Fibroblast of lung (primary cell): ENCODE measurements at places on chromosomes 4 and X.

DNA sequence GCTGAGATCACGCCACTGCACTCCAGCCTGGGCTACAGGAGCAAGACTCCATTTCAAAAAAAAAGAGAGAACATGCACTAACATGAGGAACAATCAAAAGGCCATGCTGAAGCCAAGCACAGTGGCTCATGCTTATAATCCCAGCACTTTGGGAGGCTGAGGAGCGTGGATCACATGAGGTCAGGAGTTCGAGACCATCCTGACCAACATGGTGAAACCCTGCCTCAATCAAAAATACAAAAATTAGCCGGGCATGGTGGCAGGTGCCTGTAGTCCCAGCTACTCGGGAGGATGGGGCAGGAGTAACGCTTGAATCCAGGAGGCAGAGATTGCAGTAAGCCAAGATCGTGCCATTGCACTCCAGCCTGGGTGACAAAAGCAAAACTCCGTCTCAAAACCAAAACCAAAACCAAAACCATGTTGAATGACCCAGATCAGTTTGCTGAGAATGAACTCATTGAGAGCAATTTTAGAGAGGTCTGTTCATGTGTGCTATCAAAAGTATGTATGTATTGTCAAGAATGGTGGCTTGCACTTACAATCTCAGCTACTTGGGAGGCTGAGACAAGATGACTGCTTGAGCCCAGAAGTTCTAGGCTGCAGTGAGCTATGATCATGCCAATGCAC is 44.8 kb downstream of the PDS5A start:
- DNase-seq, result no peak

- no peak for DNase-seq
Observed at GRCh38 chr4:184937030-184937710, 81.1 kb upstream of the HELT start.

GRCh38 chrX:109760922-109761250 is 27.8 kb upstream of the ACSL4 start:
- no peak for DNase-seq

- DNase-seq, result no peak
Observed at GRCh38 chr4:173682609-173683008, 152.6 kb upstream of the HAND2 start.

DNA sequence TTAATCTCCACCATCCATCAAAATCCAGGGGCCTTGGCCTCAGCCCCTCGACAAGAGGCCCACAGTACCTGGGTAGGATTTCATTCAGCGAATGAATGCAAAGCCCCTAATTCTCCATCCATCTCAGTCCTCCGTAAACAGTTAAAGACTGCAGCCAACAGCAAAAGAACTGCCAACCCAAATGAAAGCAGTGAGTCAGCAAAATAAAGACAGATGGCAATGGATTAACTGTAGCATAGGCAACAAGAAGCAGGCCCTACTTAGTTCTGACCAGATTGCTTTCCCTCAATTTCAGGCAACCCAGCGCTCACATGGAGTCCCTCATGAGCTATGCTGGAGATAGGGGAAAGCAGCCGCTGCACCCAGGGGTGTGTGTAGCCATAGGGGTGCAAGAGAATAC is 21.4 kb downstream of the PLAC1 start:
- peak; percentile 59 for DNase-seq

- no peak for DNase-seq
Observed at GRCh38 chr4:40348000-40348399, 12.9 kb downstream of the CHRNA9 start.

DNA sequence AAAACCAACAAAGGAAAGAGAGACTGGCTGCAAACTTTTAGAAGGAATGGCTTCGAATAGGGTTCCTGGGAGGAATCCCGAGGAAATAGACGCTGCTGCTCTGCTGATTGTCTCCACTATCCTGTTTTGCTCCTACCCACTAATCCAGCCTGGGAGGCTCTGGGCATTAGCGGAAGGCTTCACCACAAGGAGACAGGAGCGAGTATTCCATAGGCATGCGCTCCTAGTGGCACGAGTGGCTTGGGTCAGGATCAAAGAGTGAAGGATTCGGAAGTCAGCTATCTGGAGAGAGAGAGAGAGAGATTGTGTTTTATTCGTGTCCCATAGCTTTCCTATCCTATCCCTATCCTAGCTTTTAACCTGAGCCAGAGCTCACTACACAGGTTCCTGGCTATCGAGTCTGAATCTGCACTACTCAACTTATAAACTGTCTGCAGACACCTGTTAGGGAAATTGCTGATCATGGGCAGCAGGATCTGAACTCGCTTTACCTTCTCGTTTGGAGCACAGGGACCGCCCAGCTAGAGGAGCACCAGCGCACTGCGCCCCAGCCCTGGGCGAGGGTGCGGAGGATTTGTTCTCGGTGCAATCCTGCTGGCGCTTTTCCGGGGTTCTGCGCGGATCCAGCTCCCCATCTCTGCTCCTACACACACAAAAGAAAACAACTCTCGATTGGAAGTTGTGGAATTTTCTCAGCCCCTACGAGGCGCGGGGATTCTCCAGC is 740 bp upstream of the NPY2R start:
- DNase-seq, result no peak

DNA sequence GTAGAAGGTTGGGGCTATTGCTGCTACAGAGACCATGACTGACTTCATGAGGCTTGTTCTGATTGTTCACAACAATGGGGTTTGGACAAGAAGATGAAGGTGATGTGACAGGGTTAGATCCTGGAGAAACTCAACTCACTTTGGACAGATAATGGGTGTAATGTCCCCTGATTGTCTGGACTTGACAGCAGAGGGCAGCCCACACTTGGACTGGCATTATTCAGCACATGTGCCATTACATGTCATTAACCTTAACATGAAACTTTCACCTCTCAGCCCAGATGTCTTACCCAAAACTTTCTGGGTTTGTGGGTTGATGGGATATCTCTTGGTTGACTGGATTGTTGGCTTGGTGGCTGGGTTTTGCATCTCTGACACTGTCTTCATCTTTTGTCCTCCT is 101.5 kb downstream of the MXRA5 start:
- DNase-seq, result no peak

- DNase-seq, result peak; percentile 96
Observed at GRCh38 chr4:5747738-5748375, 36.9 kb downstream of the EVC start.

GRCh38 chrX:54530357-54530900 is 410 bp downstream of the GNL3L start:
- DNase-seq, result no peak

- DNase-seq, result peak; percentile 3
Observed at GRCh38 chrX:69285881-69286564, 120.8 kb upstream of the PJA1 start.

- no peak for DNase-seq
Observed at GRCh38 chr4:108313546-108314339, 145.0 kb upstream of the LEF1 start.

DNA sequence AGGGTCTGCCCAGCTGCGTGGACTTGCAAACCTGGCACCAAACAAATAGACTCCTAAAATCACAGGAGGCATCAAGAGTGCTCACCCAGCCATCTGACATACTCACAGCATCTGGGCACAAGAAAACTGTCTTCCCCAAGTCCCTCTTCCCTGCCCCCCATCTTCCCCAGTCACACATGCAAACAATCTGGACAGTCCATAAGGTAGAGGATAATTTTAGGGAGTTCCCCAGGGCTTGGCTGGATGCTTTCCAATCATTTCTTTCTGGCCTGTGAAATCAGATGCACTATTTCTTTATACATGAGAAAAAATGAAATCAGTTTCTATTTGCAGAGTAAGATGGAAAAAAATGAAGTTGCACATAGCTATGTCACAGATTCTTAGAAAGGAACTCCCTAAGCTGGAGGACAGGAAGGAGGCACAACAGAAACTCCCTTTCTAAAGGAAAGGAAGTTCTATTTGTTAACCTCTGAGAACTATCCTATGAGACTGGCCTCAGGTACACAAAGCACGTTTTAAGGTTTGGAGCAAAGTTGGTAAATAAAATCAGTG is 342.3 kb downstream of the HNRNPD start:
- DNase-seq, result no peak

GRCh38 chr4:78870056-78870455 is 69.2 kb downstream of the PAQR3 start:
- no peak for DNase-seq

GRCh38 chr4:149630064-149630463 is 185.6 kb downstream of the IQCM start:
- no peak for DNase-seq

GRCh38 chr4:168654104-168654847 is 157.4 kb downstream of the PALLD start:
- no peak for DNase-seq

GRCh38 chrX:107541244-107541643 is 87.1 kb upstream of the PRPS1 start:
- DNase-seq, result peak; percentile 7

DNA sequence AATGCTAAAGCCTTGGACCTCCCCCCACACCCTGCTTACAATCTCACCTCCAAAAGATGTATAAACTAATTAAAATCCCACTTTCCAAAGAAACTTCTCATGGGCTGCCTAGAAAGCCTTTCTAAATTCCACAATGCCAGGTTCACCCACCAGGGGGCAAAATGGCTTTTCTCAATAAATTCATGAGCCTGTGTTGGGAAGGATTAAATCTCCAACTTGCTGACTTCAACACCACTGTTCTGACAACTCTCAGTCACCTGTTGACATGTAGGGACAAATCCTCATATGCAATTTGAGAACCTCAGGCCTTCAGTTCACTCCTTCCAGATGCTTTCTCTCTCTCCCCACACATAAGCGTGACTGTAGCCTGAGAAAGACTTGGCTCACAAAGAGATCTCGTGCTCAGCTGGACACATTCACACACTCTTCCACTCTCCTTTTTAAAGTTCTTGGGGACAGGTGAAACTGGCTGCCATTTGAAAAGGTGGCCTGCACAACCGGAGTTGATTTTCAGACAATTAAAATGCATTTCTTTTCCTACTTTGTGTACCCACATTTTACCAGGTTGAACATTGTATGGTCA is 88.6 kb upstream of the PRPS2 start:
- no peak for DNase-seq

DNA sequence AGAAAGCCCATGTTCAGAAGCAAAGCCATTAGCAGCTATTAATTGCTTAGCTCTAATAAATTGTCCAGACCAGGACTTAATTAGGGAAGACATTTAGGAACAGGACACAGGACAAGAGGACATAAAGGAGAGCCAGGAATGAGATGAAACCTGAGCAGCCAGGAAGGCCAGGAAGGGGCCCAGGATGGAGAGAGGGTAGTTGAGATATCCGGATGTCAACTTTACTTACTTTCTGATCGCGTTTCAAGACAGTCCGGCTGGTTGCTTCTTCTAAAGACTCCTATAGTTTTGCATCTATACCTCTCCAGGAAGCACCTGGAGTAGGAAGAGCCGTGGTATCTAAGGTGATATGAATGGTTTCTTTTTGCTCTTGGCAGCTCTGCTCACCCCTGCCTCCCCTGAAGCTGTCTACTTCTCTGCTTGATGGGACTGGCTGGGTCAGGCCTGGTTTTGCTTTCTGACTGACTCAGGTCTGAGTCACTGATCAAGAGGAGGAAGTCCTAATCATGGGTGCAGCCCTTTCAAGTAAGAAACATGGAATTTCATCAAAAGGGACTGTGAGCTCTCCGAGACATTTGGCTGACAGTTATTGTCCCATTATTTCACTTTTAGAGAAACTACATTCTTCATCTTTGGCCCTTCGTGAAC is 733.3 kb downstream of the RPA4 start:
- peak; percentile 59 for DNase-seq

DNA sequence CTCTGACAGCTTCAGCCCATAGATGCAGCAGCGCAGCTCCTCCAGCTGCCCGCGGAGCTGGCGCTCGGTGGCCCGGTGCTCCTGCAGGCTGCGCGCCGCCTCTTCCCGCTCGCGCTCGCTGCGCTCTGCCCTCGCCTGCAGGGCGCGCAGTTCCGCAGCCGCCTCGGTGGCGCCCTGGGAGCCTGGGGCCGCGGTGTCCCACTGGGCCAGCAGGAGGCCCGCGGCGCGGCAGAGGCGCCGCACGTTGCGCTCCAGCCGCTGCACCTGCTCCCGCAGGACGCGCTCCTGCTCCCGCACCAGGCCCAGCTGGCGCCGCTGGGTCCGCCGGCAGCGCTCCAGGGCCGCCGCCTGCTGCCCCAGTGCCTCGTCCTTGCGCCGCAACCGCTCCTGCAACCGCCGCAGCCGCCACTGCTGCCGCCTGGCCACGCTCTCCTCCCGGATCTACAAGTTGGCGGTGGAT is 10.1 kb downstream of the C4orf50 start:
- DNase-seq, result no peak
